ENCODE measurements at places on chromosomes 7 and 10.

DNA sequence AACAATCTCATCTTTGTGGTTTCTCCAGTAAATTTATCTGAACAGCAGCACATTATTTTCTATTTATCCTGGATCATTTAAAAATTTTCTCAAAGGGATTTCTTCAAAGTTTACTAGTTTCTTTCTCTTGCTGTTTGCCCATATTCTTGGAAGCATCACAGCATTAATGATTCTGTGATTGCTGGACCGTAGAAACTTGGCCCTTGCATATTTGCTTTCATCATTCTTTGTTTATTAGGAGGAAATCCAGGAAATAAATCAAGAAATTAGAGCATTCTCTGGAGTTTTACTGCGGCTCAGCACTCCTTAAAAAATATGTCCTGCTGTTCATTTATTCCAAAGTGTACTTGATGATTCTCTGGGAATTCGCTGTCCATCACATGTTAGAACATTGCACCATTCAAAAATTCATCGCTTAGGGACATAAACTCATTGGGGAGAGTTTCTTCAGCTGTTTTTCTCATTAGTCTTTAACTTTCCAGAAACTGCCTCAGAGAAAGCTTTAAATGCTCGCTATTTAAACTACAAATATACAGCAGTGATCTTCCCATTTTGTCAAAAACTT lies 264.0 kb upstream of the CDC14C start:
- DNase-seq = no peak

DNA sequence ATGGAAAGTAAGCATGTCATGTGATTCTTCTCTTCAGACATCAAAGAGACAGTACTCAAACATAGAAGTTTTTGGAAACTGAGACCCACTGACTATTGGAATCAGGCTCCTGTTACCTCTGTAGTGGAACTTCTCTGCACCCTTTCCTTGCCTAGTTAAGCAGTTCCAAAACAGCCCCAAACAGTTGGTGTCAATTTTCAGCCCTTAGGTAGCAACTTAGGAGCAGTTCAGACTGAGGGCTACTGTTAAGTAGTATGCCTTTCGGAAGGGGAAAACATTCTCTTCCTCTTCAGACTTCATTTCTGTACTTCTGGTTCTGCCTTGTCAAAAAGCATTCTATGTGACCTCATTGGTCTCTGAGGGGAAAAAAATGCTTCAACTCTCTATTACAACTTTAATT lies 85.7 kb downstream of the ZNF277 start:
- DNase-seq = no peak

DNA sequence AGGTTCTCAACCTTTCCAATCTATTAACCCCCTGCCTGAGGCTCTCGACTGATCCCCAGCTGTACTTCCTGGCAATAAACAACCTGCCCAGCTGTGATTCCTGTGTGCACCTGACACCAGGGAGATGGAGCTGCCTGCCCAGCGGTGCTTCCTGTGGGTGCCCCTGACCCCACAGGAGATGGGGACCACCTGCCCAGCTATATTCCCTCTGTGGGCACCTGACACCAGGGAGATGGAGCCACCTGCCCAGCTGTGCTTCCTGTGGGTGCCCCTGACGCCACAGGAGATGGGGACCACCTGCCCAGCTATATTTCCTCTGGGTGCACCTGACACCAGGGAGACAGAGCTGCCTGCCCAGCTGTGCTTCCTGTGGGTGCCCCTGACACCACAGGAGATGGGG lies 184.0 kb downstream of the DIP2C start:
- DNase-seq = no peak

GRCh38 chr7:28466341-28466740 lies 54.0 kb downstream of the CREB5 start:
- DNase-seq = no peak

GRCh38 chr10:130111852-130112180 lies 1.2 kb upstream of the C10orf143 start:
- no peak for DNase-seq

- no peak for DNase-seq
Observed at GRCh38 chr7:139523199-139523941, at the start of gene CLEC2L. Gene CLEC2L, plus strand, starts transcription at chr7:139523685. Its CDS starts 243 bp downstream, at chr7:139523928.

- DNase-seq = no peak
Observed at GRCh38 chr7:17530244-17530643, 231.8 kb downstream of the AHR start.

DNA sequence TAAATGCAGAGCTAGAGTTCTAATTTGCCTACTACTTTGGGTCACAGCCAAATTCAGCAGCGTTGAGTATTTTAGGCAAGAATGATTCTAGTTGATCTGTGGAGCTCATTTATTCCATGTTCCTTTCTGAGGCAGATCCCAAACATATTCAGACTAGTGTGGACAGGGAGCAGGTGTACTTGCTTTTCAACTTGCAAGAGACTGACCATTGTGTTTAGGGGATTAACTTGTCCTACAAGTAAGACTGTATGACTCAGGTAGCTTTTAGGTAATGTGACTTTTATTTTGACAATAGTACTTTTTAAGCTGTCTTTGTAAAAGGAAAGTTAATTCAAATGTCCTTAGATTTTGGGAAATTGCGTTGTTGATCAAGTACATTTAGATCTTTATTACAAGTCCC lies 285.5 kb downstream of the TWIST1 start:
- no peak for DNase-seq
